Stimulated activated memory B cell treated with anti-CD40 and anti-IgM and Interleukin-4, amounts not matched to agents 10 μg/mL and 1 μg/mL and 100 μg/mL, for 72 hours (primary cell): ENCODE measurements at places on chromosomes 6 and 20.

DNA sequence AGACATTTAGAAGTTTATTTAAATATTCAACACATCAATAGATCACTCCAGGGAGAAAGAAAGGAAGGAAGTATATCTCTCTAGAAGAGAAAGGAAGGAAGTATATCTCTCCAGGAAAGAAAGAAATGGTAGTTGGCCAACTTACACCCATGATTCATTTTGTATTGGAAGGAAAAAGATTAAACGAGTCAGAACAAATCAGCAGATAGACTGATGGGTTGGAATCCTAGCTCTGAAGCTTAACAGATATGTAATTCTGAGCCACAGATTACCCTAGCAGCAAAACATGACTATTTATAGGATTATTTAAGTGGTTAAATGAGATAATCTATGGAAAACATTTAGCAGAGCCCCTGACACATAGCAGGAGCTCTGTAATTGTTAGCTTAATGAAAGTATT lies 27.1 kb downstream of the COL12A1 start:
- no peak for ATAC-seq

DNA sequence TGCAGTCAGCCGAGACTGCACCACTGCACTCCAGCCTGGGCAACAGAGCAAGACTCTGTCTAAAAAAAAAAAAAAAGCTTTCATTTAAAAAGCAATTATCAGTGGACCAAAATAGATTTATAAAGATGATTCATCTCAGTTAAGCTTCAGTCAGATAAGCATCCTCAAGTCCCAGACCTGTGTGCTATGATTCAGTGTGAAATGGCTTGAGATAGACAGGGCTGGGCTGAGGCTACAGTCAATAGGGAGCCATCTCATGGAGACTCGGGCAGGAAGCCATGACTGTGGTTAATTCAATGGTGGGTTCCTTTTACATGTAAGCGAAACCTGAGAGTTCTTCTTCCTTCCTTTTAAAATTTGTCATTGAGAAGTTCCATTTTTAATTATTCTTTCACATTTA lies 276.0 kb downstream of the TFAP2A start:
- no peak for ATAC-seq

DNA sequence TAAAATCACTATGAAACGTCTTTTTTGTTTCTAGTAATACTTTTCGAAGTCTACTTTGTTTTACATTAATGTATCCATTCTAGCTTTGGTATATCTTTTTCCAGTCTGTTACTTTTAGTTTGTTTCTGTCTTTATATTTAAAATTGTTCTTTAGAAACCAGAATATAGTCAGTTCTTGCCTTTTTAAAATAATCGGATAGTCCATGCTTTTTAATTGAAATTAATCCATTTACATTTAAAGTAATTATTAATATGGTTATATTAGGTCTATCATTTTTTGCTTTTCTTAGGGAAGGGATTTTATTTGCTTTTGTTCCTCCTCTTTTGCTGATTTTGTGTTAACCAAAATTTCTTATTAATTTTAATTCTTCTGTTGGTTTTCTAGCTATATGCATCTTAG lies 23.7 kb downstream of the CDYL start:
- no peak for ATAC-seq

DNA sequence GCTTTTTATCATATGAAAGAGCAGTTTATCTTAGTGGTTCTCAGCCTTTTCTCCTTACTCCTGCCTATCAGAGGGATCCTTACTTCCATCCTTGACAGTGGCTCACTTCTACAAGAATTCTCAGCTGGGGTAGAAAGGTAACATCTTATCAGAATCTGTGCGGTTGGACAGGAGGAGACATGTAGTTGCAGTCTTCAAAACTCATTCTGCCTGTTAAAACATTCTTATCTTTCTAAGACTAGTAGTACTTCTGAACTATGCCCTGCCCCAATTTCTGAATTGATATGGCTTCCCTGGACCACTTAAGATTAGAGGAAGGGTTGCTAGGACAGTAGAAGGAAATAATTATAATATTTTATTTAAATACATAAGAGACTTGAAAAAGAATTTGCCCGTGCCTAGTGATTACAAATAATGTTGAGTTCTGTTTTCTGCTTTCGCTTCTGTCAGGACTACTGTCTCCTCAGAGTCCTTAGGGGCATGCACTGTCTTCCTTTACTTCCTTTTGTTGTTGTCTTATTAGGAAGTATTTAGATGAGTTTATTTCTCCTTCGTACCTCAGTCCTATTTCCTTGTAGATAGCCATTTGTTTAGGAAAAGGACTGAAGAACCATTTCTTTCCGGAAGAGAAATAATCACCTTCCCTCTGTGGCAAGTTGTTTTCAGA lies 24.9 kb downstream of the BLTP3A start:
- ATAC-seq = no peak

GRCh38 chr6:70538376-70538775 lies 28.4 kb upstream of the SDHAF4 start:
- no peak for ATAC-seq

GRCh38 chr20:51350941-51351631 lies 191.4 kb downstream of the NFATC2 start:
- ATAC-seq = no peak

GRCh38 chr6:141050471-141050870 lies 1082.3 kb upstream of the GJE1 start:
- ATAC-seq = no peak

- no peak for ATAC-seq
Measured at GRCh38 chr20:8221887-8222419, 89.9 kb downstream of the PLCB1 start.

DNA sequence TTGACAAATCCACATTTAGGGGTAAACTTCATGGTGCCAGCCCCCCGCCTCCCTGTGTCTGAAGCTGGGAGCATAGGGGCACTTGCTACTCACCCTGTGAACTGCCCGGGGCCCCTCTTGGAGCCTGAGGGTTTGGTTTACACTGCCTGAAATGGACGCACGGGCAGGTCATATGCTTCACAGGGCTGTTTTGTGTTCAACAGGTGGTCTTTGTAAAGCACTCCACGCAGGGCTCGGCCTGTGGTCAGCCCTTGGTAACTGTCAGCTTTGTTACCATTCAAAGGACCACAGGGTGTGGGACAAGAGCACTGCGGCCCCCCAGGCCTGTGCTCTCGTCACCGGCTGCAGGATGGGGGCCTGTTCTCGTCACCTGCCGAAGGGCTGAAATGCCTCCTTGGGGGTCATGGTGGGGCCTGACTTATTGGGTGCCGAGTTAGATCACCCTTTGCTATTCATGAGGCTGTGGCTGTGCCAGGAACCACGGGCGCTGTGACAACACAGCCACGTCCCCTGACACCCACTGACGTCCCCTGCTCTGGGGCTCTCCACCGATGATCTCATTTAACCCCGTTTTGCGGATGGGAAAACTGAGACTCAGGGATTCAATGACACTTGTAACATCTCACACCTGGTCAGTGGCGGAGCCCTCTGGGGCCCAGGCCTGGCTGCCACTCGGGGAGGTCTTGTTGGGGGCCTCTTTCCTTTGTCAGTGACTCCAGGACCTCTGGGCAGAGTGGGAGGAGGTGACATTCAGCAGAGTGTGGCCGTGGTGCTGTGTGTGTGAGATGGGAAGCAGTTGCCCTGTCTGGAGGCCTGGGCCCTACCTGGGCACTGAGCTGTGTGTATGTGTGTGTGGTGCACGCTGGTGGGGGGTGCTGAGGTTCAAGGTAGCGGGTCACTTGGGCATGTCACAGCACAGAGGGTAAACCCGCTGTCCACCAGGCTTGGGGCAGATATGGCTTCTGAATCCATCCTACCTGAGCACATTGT lies 24.9 kb downstream of the ZBP1 start:
- ATAC-seq = no peak

- peak; percentile 86 for ATAC-seq
Measured at GRCh38 chr20:33370291-33370690, 31.0 kb downstream of the CDK5RAP1 start.

DNA sequence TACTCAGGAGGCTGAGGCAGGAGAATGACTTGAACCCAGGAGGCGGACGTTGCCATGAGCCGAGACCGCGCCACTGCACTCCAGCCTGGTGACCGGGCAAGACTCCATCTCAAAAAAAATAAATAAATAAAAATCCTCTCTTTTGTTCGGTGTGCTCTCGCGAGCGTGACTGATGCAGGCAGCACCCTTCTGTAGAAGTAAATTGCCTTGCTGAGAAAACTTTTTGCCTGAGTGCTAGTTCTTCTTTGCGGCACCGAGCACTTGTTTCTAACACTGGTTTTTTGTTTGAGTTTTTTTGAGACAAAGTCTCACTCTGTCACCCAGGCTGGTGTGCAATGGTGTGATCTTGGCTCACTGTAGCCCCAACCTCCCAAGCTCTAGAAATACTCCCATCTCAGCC lies 30.5 kb downstream of the PLN start:
- ATAC-seq = no peak

DNA sequence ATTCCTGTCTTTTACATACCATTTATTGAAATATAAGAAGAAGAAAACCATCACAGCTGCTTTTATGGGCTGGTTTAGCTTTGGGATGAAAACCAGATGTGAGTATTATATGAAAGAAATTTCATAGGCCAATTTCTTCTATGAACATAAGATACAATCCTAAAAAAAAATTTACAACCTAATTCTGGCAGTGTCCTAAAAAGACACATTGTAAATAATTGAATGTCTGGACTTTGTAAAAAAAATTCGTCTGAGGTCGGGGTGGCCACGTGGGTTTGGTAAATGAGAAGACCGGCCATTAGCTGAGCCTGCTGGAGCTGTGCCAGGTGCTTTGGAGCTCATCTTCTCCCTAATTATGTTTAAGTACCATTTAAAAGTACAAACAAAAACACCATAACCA lies 26.8 kb downstream of the DACT2 start:
- ATAC-seq = no peak

- ATAC-seq = peak; percentile 92
Measured at GRCh38 chr6:73471686-73472290, 10.3 kb downstream of the MTO1 start.

DNA sequence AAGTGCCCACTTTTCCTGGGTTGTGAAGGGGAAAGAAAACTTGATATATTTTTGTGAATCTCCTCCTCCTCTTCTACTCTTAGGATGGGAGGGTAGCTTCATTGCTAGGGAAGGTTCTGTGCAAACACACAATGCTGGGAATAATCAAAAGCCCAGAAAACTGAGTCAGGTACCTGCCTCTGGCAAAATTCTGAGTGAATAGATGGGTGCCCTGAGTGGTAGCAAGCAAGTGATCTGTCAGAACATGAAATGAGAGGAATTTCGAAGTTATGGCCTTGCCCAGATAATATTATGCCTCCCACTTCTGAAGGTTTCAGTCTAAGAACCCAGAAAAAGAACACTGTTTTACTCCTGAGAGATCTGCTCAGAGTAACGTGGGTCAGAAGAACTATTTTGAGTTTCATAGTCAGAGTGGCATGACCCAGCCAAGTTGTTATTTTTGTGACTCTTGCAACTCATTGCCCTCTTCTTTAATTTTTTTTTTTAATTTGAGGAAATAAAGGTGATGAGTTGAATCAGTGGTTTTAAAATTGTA lies 158.3 kb downstream of the BMP2 start:
- no peak for ATAC-seq

DNA sequence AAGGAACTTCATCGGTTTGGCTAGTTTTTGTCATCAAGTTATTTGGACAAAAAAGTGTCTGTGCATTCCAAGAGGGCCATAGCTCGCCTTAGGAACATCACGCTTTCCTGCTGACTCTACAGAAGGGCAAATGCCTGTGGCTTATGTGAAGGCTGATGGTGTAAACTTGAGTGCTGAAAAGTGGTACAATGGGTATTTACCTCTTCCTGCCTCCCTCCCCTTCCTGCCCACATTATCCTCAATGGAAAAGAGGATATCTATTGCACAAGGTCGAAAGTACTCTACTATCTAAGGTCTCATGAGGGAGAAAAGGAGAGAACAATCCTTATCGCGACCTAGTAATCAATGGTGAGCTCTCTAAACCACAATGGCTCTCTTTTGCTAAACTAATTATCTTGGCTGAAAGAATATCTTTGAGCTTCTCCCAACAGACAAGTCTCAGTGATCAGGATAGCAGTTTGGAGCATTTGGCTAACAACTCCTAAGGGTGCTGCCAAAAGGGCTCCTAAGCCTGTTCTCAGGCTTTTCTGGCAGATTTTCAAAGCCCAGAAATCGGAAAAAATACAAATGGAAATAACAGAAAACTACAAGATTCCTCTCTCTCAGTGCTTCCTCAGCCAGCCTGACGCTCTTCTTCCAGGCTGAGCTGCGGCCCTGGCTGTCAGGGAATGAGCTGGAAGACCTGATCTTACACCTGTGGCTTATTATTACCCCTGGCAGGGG lies 42.6 kb upstream of the ENPP1 start:
- no peak for ATAC-seq

DNA sequence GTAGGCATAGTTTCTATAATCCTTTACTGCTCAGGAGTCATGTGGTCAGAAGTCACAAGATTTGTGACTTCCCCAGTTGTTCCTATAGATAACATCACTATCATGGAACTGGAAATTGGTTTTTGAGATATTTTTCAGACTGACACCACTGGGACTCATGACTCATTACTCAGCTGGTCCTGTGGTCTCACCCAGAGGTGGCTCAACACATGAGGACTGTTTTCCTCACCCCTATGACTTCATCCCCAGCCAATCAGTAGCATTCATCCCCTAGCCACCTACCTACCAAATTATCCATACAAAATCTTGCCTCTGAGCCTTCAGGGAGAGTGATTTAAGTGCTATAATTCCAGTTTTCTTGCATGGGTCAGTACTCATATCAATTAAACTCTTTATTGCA lies 1217.7 kb downstream of the EPHA7 start:
- no peak for ATAC-seq

- no peak for ATAC-seq
Measured at GRCh38 chr6:134101479-134101878, 49.1 kb upstream of the SLC2A12 start.

DNA sequence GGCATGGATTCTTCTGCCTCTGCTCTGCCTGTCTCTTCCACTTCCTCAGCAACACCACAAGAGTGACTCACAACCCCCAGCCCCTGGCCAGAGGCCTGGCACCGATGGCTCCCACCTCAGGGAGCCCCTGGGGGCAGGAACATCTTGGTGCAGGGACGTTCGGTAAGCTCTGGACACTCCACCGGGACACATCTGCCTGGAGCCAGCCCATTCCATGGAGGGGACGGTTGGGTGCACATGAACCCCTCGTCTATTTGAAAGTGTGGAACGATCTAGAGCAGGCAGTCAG lies 246.5 kb downstream of the ERMARD start:
- no peak for ATAC-seq

DNA sequence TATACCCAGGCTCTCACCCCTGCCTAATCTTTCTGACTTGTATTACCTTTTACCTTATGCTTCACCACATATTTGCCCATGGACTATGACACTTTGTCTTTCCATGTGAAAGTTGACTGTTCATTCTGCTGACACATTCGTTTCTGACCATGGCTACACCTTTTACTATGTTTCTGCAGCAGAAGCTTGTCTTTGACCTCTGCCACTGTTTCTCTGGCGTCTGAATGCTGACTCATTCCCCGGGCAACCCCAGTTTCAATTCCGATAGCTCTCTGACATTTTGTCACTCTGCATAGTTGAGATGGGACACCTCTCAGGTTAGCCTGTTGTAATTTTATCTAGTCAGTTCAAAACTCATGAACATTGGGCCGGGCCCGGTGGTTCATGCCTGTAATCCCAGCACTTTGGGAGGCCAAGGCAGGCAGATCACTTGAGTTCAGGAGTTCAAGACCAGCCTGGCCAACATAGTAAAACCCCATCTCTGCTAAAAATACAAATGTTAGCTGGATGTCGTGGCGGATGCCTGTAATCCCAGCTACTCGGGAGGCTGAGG lies 50.7 kb downstream of the SLC26A8 start:
- ATAC-seq = peak; percentile 87

- ATAC-seq = no peak
Measured at GRCh38 chr20:1877609-1878200, 17.5 kb upstream of the SIRPA start.
